ENCODE measurements at places on chromosomes 1 and 21.

GRCh38 chr1:9344426-9345200 is 51.9 kb downstream of the SPSB1 start:
- no peak for DNase-seq

GRCh38 chr1:210750468-210750867 is 383.5 kb downstream of the KCNH1 start:
- no peak for DNase-seq

DNA sequence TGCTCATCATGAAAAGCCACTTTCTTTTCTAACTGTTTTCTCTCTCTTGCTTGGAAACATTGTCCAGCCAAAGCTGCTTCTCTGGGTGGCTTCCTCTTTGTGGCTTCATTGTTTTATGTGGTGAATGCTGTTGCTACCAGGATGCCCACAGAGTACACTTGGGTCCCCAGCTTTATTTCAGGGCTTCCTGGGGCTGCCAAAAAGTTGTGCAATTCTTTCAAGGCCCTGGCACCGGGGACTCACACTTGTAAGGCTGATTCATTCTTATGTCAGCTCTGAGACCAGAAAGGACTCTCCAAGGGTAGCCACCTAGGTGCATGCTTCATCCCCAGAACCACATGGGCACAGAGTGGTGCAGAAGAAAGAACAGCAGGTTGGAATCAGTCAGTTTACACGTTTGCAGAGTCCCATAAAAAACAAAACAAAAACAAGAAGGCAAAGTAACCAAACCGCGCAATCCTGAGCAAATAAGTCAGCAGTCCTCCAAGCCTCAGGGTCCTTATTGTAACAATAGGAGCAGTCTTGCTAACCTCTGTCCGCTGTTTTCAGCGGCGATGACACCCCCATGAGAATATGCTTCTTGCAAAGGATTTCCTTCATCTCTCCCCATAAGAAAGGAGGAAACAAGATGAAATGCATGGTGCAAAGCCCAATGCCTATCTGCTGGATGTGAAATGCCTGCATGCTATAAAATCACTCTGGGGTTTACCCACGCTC is 89.9 kb upstream of the SSX2IP start:
- DNase-seq: no peak

DNA sequence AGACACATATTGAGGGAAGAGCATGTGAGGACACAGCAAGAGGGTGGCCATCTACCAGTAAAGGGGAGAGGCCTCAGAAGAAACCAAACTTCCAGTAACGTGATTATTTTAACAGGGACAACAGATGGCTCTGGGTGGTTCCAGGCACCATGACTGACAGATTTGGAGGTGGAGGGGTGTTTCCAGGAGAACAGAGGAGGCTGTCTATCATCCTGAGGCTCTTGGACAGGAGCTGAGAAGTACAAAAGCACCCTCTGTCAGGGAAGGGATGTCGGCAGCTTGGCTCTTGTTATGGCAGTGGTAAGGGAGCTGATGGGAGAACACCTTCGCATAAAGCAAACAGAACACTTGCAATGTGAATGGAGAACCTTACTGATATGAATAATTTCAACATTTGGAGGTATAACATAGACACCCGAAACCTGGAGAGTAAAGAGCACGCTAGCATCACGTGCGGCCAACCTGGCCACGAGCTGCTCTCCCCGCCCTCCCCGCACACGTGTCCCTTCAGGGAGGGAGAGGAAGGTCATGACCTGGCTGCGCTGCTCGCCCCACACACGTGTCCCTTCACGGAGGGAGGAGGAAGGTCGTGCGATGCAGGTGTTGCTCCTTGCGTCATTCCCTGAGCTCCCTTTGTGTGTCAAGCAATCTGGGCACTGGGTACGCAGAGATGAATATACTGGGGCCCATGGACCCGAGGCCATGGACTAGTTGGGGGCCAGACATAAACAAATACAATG is 37.5 kb upstream of the NLRP3 start:
- DNase-seq: no peak

DNA sequence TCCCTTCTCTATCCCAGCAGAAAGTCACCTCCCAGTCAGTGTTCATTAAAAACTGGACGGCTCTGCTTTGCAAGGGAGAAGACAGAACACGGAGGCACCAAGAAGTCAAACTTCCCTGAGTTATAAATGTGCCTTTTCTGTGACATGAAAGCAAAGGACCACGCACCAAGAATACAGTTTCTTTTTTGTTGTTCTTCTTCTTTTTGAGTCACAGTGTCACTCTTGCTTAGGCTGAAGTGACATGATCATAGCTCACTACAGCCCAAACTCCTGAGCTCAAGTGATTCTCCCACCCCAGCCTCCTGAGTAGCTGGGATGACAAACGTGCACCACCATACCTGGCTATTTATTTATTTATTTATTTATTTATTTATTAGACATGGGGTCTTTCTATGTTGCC is 22.7 kb downstream of the GLUL start:
- peak; percentile 17 for DNase-seq

DNA sequence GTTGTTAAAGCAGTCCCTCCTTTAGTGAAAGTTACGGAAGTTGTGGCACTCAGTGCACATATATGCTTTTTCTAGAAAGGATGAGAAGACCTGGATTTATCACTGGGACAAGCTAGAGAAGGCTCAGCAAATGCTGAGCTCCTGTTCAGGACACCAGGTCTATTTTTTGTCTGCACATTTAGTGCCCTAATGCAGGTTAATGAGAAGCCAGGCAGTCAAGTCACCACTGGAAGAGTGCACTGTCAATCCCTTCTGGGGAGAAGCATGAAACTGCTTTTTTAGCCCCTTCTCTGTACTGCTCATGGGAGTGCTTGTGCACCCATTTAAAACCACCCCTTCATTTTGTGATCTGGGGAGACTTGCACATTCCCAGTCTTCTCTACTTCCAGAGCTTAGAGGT is 624.1 kb upstream of the USP24 start:
- no peak for DNase-seq
